ENCODE measurements at places on chromosomes 2 and 18. TPM values are rescaled to one million over a fixed set of nuclear protein-coding genes. Genes with fewer than 3 reads are reported as not detected.

Gene MC4R
- total RNA-seq = not detected

Gene ACTG2
- 1.5 TPM for total RNA-seq

Gene HOXD12
- not detected for total RNA-seq

DNA sequence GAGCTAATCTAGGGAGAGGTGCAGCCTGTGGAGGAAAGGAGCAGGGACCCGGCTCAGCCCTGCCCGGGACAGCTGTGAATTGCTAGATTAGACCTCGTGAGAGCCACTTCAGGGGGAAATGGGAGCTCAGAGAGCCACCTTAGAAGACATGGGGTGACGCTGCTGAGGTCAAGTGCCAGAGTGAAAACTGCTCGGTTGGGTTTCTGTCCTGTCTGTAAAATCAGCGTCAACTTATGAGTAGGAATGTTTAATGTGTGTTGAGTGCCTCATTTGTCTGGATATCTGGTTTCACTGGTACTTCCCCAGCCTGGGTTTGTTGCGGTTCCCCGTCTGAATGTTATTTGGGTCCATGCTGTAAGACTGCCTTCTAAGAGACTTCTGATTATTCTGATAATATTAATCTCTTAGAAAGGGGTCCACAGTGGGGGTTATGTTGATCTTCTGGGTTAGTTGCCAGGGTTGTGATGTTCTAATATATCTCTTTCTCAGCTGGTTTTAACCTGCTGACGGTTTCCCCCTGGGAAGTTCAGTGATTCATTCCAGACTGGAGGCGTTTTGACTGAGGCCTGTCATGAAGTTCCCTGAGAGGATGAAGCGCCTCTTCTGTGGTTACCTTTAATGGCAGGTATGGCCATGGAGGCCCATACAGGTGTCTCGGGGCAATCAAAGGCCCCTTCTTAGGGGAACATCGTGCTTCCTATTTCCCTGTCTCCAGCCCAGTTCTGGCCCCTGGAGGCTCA lies 175.9 kb downstream of the SH3RF3 start:
- H3K27ac ChIP-seq = no peak overlapping the region
- no peaks in the 10 kb centered on the region for H3K27me3 ChIP-seq
- H3K36me3 ChIP-seq = no peaks in the 10 kb centered on the region
- peak; percentile 10 for DNase-seq
- H3K4me3 ChIP-seq = no peak overlapping the region

GRCh38 chr2:138565230-138565598 lies 63.6 kb downstream of the SPOPL start:
- no peaks in the 10 kb centered on the region for H3K4me1 ChIP-seq
- H3K27ac ChIP-seq = no peak overlapping the region
- DNase-seq = no peak
- no peaks in the 10 kb centered on the region for H3K27me3 ChIP-seq
- no peak overlapping the region for H3K4me3 ChIP-seq
- peaks cover 10% of the 10 kb centered on the region for H3K36me3 ChIP-seq

DNA sequence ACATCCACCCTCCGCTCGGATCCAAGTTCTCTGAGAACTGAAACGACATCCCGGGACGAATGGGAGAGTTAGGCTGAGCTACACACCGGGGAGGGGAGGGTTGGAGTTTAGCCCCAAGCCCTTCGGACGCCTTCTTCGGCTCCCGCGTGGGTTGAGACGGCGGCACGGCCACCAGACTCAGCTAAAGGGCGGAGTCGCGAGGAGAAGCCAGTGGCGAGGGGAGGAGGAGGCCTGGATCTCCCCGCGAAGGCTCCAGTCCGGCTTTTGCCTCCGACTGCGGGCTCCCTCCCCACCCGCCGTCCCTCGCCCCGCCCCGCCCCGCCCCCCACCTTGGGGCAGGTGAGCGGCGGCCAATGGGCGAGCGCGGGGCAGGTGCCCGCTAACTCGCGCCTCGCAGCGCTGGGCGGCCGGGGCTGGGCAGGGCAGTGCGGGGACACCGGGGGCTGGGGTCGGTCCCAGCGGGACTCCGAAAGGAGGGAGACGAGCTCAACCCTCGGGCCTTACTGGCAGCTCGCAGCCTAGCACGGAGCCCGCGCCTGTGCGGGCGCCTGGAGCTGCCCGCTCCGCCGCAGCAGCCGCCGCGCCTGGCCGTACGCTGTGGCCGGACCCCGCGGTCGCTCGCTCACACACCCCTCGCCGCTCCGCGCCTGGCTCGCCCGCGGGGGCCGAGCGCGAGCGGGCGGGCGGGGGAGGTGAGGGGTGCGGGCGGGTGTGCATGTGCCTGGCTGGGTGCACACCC lies at the start of gene EMX1:
EMX1 (plus strand) TSS at position 382 of the 739 bp plus-strand sequence; CDS start at position 716, 334 bp downstream.
- H3K27me3 ChIP-seq = peaks cover 69% of the 10 kb centered on the region
- peak; percentile 73 for DNase-seq
- H3K27ac ChIP-seq = no peak within 1 kb of the TSS
- H3K4me3 ChIP-seq = no peak within 1 kb of the TSS
- H3K36me3 ChIP-seq = no peaks in the 10 kb centered on the region
- H3K4me1 ChIP-seq = peaks cover 38% of the 10 kb centered on the region

Gene GKN1
- not detected for total RNA-seq

DNA sequence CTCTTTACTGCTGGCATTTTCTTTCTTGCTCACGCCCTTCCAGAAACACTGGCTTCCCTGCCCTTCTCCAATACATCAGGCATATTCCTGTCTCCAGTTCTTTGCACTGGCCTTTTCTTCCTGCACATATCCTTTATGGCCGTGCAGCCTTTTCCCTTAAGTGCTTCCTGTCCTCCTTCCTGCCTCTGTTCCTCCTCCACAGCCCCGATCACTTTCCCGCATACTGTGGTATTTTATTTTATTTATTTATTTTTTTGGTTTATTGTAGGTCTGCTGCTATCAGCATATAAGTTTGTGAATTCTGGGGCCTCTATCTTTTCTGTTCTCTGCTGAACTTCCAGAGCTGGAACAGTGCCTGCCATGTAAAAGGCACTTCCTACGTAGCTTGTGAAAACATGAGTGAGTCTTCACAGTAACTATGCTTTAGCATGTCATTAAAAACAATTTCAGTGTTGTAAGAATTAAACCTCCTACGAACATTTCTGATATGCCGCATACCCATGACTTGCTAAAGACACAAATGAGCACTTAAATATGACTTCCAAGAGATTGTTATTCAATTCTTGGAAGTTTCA lies 289.1 kb downstream of the TRIB2 start:
- H3K27me3 ChIP-seq = no peaks in the 10 kb centered on the region
- no peak for DNase-seq
- no peaks in the 10 kb centered on the region for H3K36me3 ChIP-seq
- H3K4me1 ChIP-seq = no peaks in the 10 kb centered on the region

Gene ITGA6
- total RNA-seq = 34.8 TPM

DNA sequence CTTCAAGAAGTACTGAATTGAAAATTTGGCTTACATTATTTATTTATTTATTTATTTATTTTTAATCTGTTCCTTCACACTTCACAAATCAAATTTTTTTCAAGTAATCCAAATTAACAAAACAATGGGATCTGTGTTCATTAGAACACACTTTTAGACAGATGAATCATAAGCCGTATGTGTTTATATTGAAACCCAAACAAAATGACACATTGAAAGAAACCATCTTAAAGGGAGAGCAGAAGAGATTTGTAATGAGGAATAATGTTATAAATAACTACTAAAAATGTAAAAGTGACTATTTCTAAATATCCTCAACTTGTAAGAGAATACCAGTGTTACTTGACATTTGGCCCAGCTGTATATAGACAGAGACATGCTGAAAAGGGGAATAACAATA lies 991.0 kb upstream of the CHAC2 start:
- H3K36me3 ChIP-seq = no peaks in the 10 kb centered on the region
- no peaks in the 10 kb centered on the region for H3K27me3 ChIP-seq
- DNase-seq = no peak
- H3K27ac ChIP-seq = no peak overlapping the region
- no peak overlapping the region for H3K4me3 ChIP-seq

DNA sequence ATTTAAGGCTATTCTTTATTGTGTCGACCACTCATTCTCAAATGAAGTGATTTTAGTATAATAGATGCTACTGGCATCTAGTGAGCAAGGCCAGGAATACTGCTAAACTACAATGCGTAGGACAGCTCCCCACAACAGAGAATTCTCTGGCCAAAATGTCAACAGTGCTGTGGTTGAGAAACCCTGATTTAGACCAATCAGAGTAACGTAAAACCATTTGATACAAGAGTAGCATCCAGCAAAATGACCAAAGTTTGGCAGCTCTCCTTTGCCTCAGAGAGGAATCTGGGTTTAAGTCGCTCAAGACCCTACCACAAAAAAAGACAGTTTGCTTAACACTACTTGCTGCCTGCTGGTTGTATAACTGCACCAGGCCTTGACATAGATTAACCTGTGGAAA lies 37.0 kb upstream of the TTN start:
- H3K27ac ChIP-seq = no peak overlapping the region
- no peak for DNase-seq
- H3K4me3 ChIP-seq = no peak overlapping the region
- no peaks in the 10 kb centered on the region for H3K27me3 ChIP-seq

Gene GCKR
- total RNA-seq = not detected

Gene PRSS56
- not detected for total RNA-seq

Gene FLACC1
- 3.9 TPM for total RNA-seq

GRCh38 chr2:1049691-1050090 lies 99.0 kb downstream of the SNTG2 start:
- H3K27ac ChIP-seq = no peak overlapping the region
- no peaks in the 10 kb centered on the region for H3K4me1 ChIP-seq
- H3K27me3 ChIP-seq = no peaks in the 10 kb centered on the region
- no peak for DNase-seq
- no peaks in the 10 kb centered on the region for H3K36me3 ChIP-seq

- DNase-seq = no peak
- no peak overlapping the region for H3K27ac ChIP-seq
- H3K4me3 ChIP-seq = no peak overlapping the region
- no peaks in the 10 kb centered on the region for H3K27me3 ChIP-seq
- H3K36me3 ChIP-seq = no peaks in the 10 kb centered on the region
Observed at GRCh38 chr2:79191081-79191480, 31.5 kb upstream of the REG3A start.

- no peak for DNase-seq
- H3K4me1 ChIP-seq = peaks cover 4% of the 10 kb centered on the region
- no peak overlapping the region for H3K27ac ChIP-seq
- H3K36me3 ChIP-seq = no peaks in the 10 kb centered on the region
Observed at GRCh38 chr18:9069601-9070000, 32.9 kb upstream of the NDUFV2 start.

Gene WNT6
- not detected for total RNA-seq

GRCh38 chr18:12033643-12034025 lies 52.3 kb downstream of the IMPA2 start:
- peaks cover 2% of the 10 kb centered on the region for H3K36me3 ChIP-seq
- no peak overlapping the region for H3K4me3 ChIP-seq
- H3K4me1 ChIP-seq = peaks cover 29% of the 10 kb centered on the region
- no peaks in the 10 kb centered on the region for H3K27me3 ChIP-seq
- no peak for DNase-seq

Gene NOL4
- total RNA-seq = 6.4 TPM

Gene ATOH8
- 235 TPM for total RNA-seq

Gene CAPN14
- 0.15 TPM for total RNA-seq

Gene MYL1
- not detected for total RNA-seq

GRCh38 chr2:150531591-150531990 lies 44.1 kb upstream of the RND3 start:
- DNase-seq = no peak
- no peaks in the 10 kb centered on the region for H3K27me3 ChIP-seq

Gene RTP5
- total RNA-seq = not detected

DNA sequence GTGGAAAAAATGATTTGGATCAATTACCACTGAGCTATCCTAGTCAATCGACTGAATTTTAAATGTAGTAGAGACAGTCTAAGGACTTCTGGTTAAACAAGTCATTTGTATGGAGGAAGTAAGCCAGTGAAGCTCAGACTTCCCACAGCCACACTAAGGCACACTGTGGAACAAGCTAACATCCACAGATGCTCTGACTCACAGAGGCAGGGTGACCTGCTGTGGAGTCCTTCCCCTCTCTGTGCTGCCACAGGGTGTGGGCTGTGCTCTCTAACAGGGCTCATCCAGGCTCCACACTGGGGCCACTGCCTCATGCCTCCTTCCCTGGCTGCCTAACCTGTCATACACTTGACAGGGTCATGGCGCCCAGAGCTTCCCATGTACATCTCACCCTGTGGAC lies 351.0 kb downstream of the GALR1 start:
- DNase-seq = no peak
- H3K36me3 ChIP-seq = no peaks in the 10 kb centered on the region
- H3K27me3 ChIP-seq = no peaks in the 10 kb centered on the region
- H3K4me3 ChIP-seq = no peak overlapping the region

Gene DSC3
- total RNA-seq = 1.5 TPM

- no peaks in the 10 kb centered on the region for H3K27me3 ChIP-seq
- peaks cover 15% of the 10 kb centered on the region for H3K4me1 ChIP-seq
- DNase-seq = no peak
- no peak overlapping the region for H3K27ac ChIP-seq
- no peaks in the 10 kb centered on the region for H3K36me3 ChIP-seq
Observed at GRCh38 chr2:223723954-223724411, 113.4 kb downstream of the AP1S3 start.

- no peaks in the 10 kb centered on the region for H3K4me1 ChIP-seq
- no peaks in the 10 kb centered on the region for H3K27me3 ChIP-seq
- peak overlapping the region; percentile 64 for H3K4me3 ChIP-seq
- H3K27ac ChIP-seq = no peak overlapping the region
Observed at GRCh38 chr2:54724560-54725342, 1.3 kb downstream of the EML6 start.

DNA sequence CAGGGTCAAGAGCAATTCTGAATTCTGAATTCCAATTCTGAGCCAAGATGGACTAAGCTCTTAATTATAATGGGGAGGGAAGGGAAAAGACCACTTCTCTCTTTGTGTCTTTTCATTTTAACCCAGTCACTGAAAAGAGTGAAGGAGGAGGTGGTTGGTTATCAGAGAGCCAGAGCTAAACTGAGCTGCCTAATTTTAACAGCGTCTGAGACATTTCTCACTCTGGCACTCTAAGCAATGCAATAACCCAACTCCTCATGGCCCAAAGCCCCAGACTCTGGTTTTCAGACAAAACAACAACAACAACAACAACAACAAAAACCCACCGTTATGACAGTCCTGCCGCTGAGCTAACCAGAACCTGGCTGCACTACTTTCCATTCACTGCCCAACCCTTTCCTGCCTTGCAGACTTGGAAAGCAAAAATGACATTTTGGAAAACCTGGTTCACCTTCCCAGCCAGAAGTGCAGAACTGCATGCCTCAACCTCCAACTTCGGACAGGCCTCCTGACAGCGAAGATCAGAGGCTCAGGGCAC lies 1.0 kb downstream of the CHST10 start:
- peaks cover 10% of the 10 kb centered on the region for H3K4me1 ChIP-seq
- no peak for DNase-seq
- peak overlapping the region; percentile 57 for H3K27ac ChIP-seq
- H3K27me3 ChIP-seq = no peaks in the 10 kb centered on the region
- H3K4me3 ChIP-seq = peak overlapping the region; percentile 45

Measured in thyroid gland (tissue), 4 donors.